RPMI7951 (cell line): ENCODE measurements at places on chromosomes 1 and 21.

DNA sequence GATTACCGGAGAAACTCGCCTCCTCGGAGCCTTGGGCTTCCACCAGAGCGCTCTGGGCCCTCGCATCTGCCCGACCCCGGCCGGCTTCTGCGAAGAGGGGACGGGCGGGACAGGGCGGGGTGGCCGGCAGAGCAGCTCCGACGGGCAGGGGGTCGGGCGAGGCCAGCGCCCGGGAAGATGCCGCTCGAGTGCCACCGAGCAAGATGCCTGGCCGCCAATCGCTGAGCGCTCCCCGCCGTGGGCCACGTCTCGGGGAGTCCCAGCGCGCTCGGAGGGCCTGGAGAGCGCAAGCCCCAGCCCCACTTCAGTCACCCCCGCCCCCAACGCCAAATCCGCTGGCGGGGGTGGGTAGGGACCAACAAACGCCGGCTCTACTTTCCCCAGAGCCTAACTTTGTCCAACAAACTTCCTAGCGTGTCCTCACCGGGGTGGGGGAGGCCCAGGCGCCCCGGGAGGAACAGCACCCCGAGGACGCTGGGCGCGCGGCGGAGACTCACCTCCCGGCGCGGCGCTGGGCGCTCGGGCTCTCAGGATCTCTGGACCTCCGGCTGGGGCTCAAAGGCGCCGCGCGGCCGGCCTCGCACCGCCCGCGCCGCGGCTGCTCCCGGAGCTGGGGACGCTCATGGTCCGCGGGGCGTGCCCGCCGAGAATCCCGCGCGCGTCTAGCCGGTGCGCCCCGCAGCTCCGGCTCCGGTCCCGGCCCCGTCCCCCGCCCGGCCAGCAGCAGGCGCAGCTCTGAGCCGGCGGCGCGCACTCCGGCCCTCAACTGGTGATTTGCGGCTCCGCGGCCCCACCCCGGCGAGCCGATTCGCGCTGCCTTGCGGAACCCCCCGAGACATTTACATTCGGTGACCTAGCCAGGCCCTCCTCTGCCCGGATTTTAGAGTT is at the start of gene BCAR3:
Gene BCAR3 (minus strand): TSS at position 737 of the 888 bp plus-strand sequence. CDS start 6,907 bp downstream, outside the sequence.
- DNase-seq, result peak; percentile 86

DNA sequence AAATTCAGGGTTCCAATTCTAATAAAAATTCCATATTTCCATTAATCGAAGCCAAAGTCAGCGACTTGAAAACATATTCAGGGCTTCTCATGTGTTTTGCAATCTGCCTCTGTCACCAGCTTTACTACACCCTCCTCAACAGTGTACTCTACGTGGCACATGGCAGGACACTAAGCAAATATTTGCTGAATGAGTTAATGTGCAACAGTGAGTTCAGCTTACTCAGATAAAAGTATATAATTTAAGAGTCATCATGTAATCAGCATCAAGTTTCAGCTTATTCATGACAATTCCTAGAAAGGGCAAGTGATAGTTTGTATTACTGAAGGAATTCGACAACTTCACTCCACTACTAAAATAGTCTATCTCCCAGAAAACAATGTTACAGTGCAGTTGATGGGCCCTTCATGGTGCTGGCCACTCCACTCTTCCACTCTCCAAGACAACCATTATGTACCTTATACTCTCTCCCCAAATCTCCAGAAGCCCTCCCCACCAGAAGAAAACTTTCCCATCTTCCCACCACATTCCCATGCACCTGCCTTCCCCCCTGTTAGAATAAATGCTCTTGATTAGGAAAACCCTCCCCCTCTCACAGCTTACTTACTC is 97.3 kb downstream of the TTLL7 start:
- DNase-seq, result peak; percentile 61

DNA sequence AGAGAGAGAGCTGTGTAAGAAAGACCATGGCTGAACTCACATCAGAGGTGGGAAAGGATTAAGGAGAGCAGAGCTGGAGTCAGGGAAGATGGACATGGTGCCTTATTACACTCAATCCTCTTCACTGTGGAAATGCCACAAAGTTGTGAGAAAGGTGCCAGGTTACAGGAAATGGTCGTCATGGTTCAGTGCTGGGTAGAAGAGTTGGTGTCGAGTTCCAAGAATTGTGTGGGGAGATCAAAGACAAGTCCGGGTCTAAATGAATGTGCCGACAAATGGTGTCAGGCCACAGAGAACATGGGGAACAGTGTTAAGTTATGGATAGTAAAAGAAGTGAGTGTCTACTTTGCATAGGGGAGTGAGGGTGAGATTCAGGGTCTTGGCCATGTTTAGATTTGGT is 40.9 kb downstream of the LAMC2 start:
- DNase-seq, result no peak

DNA sequence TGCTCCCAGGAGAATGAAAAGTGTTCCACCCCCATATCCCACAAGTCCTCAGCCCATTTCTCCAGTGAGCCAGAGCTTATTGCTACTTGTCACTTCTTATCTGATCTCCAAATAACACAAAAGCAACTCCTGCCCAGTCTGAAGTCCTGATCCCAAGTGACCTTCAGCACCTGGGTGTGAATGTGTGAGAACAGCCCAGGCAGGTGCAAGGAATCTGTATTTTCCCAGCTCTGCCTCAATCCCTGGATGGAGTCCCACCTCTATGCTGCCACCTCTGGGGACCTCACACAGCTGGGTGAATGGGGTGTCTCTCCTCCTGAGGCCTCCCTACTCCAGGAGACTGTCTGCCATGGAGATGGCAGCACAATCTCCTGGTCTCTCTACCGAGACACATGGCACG is 402.4 kb upstream of the PROX1 start:
- DNase-seq, result no peak

DNA sequence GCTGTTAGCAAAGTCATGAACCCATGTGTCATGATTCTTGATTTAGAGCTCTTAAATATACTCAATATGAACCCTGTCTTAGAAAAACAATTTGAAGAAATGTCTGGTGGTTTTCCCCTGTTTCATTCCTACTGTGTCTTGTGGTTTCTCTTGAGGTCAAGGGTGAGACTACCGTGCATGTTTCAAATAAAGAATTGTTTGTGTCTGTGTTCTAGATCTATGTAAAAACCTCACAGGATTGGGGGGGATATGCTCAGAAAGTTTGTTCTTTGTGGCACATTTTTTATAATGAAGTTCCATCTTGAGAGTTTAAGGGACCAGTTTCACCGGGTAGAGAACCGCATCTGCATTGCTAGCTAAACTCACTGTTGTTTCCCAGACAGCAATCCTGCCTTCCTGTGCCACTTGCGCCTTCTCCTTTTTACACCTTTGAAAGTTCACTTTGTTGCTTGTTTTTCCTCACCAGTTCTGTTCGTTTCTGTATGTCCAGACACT is 30.9 kb upstream of the CACYBP start:
- DNase-seq, result peak; percentile 72

GRCh38 chr1:100053119-100053518 is 79.6 kb downstream of the SASS6 start:
- DNase-seq, result no peak

DNA sequence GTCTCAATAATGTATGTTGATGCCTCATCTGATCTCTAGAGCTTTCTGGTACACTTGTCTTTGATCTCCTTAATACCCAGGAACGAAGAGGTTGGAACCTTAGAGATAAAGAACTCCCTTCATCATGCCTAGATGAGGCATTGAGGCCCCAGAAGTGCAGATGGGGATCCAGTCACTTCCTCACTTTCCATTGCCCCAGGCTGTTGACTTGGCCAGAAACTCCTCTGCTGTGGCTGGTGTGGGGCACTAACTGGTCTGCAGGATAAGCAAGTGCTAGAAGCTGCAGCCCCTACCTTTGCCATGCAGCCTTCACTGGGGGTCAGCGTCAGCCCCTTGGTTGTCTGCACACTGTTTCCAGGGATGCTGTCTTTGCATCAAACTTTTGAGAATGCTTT is 49.9 kb downstream of the STUM start:
- peak; percentile 63 for DNase-seq

DNA sequence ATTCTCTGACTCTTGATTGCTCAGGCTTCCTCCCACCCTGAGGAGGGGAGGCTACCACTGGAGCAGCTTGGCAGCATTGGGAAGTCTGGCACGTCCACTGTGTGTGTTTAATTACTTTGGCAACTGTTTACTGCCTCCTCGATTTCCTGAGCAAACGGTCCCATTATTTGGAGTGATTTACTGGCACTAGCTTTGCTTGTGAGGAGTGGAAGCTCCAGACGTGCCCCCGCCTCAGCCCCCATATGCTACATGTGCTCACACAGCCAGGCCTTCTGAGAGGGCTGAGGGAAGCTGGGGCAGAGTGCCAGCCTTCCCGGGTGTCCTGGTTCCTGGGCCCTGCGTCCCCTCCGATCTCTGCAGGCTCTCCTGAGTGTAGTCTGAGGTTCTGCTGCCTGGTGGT is 306.2 kb downstream of the PTPRU start:
- DNase-seq, result no peak

GRCh38 chr1:21229246-21230000 is 52.7 kb upstream of the EIF4G3 start:
- DNase-seq, result no peak

DNA sequence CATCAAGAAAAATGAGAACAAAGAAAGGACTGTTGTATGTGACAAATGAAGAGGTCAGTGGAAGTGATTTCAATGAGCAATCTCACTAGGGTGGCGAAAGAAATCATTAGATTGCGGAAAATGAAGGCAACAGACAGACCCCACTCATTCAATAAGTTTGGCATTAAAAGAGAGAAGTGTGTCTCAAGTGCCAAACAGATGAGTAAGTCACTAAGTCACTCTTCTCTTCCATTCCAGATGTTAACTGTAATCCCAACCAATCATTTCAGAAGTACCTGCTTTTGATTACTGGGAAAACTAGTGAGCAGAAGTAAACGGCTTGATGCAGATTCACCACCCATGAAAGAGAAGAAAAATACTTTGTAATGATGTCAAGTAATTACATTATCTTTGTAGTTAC is 144.3 kb upstream of the PRMT6 start:
- no peak for DNase-seq

DNA sequence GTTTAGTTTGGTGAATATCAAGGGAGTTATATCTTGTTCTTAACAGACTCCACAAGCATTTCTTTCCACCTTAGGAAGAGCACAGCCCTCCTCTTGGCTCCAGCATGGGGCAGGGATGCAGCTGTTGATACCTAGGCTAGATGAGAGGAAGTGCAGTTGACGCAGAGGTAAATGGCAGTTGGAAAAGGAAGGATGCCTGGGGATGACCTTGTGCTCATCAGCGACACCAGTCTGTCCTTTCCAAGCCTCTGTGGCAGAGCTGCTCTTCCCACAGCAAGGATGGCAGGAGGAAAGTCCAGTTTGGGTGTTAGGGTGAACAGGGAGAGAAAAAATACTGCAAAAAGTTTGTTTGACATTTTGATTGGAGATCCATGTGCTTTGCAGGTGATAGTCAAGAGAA is 6.2 kb downstream of the PROX1 start:
- DNase-seq, result no peak

DNA sequence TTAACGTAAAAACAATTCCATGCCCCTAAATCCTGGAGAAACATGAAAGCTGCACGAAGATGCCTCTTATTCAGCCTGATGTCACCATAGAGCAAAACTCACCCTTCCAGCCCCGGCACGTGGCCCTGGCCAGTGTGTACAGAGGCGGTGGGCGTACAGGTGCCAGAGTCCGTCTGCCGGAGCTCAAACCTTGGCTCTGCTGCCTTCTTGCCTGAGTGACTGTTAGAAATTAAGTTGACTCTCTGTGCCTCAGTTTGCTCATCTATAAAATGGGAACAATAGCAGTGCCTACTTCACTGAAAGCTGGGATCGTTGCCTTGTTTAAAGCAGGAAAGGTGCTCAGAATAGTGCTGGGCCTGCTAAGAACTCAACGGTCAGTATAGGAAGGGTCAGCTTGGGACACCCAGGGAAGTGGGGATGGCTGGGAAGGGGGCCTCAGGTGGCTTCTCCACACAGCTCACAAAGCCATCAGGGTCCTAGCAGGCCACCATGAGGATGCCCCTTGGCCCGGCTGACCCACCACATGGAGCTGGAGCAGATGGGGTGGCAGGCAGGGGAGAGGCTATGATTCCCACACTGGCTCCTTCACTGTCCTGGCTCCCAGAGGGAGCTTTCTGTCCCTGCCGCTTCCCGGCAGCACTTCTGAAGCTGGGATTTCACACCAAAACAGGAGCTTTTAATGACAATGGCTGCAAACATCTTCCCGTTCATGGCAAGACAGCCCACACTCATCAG is 237.2 kb downstream of the NPHP4 start:
- no peak for DNase-seq

GRCh38 chr1:64476251-64476952 is 6.5 kb downstream of the CACHD1 start:
- no peak for DNase-seq

DNA sequence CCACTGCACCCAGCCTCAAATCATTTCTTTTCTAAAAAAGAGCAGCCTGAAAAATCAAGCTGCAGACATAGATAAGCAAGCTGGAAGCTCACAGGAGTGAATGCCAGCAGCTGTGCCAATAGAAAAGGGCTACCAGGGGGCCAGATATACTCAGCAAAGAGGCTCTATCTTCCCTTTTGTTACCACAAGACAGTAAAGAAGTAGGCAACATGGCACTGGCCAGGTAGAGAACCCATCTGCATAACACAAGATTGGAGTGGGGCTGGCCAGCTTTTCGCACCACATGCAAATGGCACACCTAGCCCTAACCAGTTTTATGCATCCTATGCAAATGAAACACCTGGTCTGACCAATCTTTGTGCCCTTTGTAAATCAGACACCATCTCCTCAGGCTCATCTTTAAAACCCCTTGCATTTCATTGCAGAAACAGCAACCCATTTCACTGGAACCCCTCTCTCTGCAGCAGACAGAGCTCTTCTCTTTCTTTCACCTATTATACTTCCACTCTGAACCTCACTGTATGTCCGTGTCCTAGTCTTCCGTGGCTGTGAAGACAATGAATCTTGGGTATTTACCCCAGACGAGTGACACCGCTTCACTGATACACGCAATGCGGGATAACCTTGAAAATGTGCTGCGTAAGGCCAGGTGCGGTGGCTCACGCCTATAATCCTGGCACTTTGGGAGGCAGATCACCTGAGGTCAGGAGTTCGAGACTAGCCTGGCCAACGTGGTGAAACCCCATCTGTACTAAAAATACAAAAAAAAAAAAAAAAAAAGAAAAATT is 15.1 kb downstream of the CASP9 start:
- DNase-seq, result no peak

- no peak for DNase-seq
These were observed 20.1 kb downstream of the SH2D2A start for GRCh38 chr1:156796340-156797097.

- no peak for DNase-seq
These were observed 69.4 kb upstream of the SOX13 start for GRCh38 chr1:204003536-204003935.

- DNase-seq, result no peak
These were observed 867.4 kb downstream of the KCNT2 start for GRCh38 chr1:195740862-195741261.

GRCh38 chr1:97680470-97680869 is 240.4 kb downstream of the DPYD start:
- DNase-seq, result no peak

DNA sequence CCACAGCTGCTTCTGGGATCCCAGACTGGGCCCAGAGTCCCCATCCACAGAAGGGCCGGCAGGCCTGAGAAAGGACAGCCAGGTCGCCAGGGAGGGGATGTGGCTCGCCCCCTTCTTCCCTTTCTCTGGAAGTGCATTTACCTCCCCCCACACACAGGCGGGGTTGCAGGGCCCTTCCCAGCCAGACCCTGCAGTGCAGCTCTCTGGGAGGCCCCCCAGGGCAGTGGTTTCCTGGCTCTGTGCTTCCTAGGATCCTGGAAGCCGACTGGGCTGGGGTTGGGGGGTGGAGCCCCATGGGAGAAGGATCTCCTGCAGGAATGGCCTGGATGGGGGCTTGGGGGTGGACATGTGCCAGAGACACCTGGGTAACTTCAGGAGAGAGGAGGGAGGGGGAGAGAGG is 4.2 kb upstream of the COL6A1 start:
- DNase-seq, result no peak
